Inflammatory macrophage (primary cell): ENCODE measurements at places on chromosomes 7 and 10.
A peak's percentile ranks its signal among the peaks of the same experiment; 100 is the strongest.

- peak; percentile 3 for DNase-seq
Measured at GRCh38 chr7:159030490-159031134, 114.1 kb downstream of the VIPR2 start.

DNA sequence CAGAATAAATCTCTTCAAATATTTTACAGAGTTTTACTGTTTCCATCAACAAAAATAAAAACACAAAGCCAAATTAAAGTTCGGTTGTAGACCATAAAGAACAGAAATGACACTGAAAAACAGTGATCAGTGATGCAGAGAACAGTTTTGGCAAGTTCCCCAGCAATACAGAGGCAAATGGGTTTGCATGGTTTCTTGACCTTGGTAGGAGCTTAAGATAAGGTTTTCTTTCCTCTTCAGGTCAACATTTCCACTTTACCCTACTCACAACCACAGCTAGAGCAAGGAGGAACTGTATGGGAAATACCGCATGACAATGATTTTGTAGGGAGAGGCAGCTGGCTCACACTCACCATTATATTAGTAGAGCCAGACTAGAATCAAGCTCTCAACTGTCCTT is 199.5 kb downstream of the SH2D4B start:
- DNase-seq, result no peak

- DNase-seq, result no peak
Measured at GRCh38 chr10:131638880-131639278, 261.9 kb upstream of the PPP2R2D start.

DNA sequence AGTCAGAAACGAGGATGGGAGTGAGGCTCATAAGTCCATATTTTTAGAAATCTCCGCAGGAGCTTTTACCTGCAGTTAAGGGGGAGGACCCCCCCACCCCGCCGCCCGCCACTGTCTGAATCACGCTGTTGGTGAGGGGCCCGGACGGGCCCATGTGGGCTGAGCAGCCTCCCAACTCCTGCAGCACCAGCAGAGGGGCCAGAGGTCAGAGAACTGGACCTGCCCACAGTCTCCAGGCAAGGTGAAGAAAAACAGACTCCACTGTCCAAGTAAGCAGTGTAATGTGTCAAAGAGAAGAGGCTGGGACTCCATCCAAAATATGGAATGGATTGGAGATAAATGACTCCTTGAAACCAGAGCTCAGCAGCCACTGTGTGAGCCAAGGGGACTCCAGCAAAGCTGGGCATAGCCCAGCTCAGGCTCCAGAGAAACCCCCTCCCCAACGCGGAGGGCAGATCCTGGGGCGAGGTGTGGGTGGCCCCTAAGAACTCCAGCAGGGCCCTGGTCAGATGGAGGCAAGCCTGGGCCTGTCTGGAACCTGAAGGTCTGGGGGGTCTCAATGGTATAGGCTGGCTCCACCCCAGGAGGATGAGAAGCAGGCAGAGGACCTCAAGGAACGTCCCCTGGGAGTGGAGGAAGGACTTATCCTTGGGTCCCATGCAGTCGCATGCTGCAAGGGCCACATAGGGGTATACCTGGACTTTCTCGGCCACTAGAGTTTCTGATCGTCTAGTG is 128.5 kb upstream of the TNS3 start:
- no peak for DNase-seq

DNA sequence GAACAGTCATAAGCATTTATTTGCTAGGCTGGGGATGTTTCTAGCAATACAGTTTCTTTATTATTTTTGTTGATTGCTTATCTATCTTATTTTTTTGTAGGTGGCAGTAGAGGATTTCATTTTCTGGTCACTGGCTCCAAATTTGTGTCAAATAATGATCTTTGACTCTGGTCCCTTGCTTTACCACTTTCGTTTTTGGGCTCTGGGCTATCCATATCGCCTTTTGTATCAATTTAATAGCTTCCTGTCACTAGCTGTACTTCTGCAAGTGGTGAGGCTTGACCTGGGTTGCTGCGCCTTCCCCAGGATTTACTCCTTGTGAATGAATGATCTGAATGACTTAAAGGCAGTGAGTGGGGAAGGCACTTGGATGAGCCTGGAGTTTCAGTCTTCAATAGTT is 48.4 kb downstream of the MDFIC start:
- no peak for DNase-seq

DNA sequence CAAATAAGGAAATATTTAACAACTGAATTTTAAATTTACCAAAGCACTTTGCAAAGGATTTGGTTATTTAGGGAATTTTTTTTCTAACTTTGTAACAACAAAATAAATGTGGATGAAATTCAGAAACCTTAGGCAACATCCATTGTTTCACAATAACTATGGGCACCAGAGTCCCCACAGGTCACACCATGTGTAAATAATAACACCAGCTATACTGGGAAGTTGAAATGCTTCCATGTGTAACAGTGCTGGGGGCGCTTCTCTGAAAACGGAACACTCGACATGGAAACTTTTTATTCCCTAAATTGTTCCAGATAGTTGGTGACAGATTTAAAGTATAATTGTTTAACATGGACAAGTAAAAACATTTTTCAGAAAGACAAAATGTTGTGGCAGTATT is 818.6 kb downstream of the TNS3 start:
- no peak for DNase-seq

DNA sequence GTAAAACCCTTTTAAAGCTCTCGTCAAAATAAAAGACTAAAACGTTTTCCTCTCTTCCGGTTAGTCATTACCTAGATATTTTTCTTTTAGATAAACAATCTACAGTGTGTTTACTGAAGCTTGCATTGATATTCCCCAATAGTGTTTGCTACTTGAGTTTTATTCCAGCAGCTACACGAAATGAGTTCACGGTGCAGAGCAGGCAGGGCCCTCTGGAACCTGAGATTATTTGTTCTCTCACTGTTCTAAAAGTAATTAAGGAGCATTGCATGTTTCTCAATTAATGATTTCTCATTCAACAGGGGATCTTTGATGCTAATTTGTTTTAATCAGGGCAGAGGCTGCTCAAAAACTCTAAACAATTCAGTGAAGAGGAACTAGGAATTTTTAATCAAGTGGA is 319.7 kb downstream of the GFRA1 start:
- DNase-seq, result no peak

DNA sequence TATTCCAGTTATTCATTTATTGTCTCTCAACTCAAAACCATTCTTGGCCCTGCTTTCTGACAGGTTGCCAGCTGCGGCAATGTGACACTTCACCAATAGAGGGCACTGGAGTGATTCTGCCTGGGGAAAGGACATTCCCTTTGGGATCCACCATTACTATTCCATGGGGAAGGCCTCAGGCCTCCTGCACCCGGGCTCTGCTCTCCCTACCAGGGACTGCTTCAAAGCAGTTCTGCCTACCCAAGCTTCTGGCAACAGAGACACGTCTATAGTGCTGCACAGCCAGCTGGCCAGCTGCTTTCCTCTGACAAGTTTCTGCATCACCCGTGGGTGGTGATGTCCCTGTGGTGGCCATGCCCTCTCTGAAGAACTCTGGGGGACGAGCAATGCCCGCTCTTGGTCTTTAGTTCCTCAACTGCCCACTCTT is 163.8 kb downstream of the ELMO1 start:
- peak; percentile 89 for DNase-seq

- DNase-seq, result no peak
Measured at GRCh38 chr7:24227603-24228359, 56.2 kb upstream of the NPY start.

GRCh38 chr7:22387583-22387982 is 30.6 kb upstream of the RAPGEF5 start:
- no peak for DNase-seq

DNA sequence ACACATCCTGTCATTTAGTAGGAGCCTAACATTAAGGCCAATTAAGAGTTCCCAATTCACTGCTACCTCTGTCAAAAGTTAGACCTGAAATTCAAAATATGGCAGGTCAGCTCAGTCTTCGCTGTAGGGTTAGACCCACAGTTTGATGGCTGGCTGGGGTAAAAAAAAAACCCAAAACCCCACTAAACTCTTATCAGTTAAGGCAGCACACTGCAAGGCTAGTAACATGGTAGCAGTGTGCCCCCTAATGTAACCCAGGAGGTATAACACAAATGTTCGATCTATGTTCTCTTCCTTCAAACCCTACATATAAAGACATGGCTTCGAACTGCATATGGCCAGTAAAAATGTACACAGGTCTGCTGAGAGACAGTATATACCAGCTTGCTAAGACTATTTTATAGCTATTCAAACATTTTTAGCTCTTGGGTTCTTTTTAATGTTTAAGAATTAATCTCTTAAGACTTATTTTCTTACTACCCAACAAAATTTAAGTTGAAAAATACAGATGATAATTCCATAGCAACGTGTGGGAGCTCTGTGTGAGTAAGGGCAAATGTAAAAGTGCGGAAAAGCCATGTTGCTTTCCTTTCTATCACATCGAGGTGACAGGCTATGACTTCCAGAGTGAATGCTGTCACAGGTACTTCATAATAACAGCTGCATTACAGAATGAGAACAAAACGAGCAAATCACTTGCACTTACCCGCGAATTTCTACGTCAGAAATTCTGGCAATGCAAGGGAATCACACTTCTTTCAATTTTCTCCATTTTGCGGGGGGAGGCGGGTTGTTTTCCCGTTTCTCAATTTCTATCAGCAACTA is 168.4 kb upstream of the IMMP2L start:
- no peak for DNase-seq

GRCh38 chr10:48336978-48337599 is 30.6 kb downstream of the MAPK8 start:
- no peak for DNase-seq

- no peak for DNase-seq
Measured at GRCh38 chr10:86613905-86614304, 40.4 kb upstream of the OPN4 start.

DNA sequence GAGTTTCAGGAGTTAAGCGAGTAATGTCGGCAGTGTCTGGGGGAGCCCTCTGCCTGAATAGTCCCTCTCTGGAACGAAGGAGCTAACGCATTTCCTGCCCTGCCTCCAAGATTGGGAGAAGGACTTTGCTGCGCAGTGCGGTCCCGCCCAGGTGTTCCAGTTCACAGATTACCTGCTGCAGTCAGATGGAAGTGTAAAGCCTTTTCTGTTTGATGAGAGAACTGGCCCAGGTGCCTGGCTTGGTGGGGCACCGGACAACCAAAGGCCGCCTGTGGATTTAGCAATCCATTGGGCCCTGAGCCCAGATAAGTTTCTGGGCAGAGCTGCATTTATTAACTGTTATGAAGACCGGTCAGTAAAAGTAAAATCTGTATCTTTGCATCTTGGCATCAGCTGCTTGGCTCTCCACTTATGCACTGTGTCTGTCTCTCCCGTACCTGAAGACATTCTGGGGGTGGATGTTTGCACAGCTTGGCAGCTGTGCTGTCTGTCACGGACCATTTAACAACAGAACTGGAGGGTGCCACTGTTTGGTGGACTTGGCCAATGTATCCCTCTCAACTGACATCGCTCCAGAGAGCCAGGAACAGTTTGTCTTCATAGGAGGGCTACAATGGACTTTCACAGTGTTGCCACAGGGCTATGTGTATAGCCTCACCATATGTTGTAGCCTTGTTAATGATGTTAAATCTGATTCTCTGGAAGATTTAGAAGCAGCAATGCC is 654.7 kb upstream of the ZWINT start:
- no peak for DNase-seq
